ENCODE measurements at places on chromosomes 5 and 9.

GRCh38 chr5:122183098-122183787 lies 53.9 kb downstream of the ZNF474 start:
- peak; percentile 83 for DNase-seq

DNA sequence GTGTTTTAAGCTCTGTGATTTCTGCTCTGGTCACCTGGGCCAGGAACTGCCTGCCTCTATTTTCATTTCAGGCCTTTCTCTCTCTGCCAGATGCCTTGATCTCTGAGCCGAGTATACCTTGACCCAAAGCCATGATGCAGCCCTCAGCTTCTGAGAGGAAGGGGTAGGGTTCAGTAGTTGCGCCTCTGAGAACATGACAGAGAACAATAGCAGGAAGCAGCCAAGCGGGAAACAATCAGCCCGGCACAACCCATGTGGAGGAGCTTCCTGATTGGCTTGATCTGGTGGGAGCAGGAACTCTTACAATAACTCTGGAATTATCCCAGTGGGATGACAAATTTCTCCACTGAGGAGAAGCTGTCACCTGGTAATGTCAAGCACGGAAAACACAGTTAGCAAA lies 127.4 kb downstream of the PALM2AKAP2 start:
- no peak for DNase-seq

GRCh38 chr5:41748631-41749030 lies 121.6 kb downstream of the OXCT1 start:
- DNase-seq, result no peak

DNA sequence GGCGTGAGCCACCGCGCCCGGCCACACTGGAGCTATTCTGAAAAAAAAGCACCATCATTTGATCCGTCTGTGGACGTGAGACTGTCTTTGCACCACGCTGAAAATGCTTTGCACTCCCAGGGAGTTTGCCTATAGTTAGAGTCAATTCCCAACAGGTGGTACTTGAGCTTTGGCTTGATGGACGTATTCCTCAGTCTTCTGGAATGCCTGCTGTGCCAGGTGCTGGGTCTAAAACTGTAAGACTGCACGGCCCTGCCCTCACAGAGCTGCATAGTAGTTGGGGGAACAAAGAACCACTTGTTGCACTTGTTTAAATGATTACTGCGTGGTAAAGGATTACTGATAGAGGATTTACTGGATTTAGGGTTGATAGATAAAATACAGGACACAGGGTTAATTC lies 3.4 kb upstream of the CCNO start:
- DNase-seq, result no peak

DNA sequence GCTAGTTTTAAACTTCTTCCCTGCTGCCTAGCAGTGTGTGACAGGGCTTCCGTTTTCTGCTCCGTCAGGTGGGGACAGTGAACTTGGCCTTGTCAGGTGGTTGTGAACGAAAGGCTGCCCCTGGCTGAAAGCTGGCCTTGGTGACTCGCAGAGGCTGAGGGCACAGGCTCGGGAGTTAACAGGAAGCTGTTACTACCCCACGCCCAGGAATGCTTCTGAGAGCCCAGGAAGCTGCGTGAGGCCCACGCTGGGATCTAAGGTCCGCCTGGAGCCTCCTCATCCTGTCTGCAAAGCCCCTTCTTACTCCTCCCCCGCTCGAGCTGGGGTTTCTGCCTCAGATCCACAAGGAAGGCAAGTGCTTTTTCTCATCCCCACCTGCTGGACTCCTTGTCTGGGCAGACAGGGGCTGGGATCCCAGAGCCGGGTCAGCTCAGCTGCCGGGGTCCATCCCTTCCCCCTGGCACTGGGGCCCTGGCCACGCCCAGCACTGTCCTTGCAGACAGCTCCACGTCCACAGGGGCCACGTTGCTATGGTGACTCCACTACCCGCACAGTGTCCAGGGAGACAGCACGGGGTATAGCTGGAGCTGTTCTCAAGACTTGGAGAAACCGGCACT lies 124.7 kb upstream of the TBC1D2 start:
- peak; percentile 25 for DNase-seq

DNA sequence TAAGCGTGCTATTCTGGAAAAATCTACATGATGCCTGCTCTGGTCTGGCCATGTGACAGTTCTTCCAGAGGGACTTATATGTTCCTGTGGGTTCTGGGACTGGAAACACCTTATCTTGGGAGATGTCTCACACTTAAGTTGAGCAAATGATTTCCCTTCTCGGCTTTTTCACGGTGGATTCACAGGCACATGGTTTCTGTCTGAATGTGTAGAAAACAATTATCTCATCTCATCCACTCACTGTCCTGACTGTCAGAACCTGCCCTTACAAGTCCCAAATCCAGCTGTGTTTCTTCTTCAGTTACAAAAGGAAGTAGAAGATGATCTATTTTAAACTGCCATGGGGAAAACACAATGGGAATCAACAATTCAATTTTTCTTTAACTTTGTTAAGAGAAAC lies 184.0 kb downstream of the SYK start:
- DNase-seq, result no peak

Data from brain (organoid and tissue), 16 donors.